ENCODE measurements at places on chromosomes 4 and X.
A peak's percentile ranks its signal among the peaks of the same experiment; 100 is the strongest.

DNA sequence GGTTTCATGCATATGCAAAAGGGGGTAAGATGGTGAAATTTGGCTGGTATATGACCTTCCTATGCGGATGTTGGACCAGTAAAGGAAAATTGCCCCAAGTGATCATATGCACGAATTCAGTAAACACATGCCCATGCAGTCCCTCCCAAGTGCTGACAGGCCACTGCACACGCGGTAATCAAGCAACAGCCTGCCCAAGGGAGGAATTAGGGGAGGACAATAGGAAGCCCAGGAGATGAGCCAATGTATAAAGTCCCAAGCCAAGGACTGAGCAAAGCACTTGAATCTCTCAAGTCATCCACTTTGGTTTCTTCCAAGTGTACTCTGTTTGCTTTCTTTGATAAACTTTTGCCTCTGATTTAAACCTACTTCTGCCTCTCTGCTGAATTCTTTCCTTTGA, 21.1 kb downstream of the MAGEB16 start:
- DNase-seq, result no peak

- peak; percentile 21 for DNase-seq
Measured at GRCh38 chr4:174281182-174281737, 2.2 kb downstream of the FBXO8 start.

DNA sequence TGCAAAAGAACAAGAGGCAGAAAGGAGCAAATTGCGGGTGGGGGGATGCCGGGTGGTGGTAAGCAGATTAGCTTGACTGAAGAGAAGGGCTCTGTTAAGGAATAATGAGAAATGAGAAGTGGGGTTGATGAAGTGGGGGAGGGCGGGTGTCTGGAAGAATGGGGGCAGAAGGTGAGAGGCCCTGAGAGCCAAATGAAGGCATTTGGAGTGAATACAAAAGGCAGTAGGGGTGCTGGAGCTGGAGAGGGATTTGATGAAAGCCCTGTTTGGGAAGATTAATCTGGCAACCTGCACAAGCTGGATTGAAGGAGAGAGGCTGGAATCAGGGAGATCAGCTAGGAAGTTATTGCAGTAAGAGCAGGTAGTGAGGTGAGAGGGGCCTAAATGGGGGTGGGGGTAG, 82.1 kb downstream of the GUCY2F start:
- DNase-seq, result no peak

- no peak for DNase-seq
Measured at GRCh38 chrX:57900975-57901374, 9.3 kb downstream of the ZXDA start.

- no peak for DNase-seq
Measured at GRCh38 chr4:8310306-8310705, 40.8 kb downstream of the HTRA3 start.

DNA sequence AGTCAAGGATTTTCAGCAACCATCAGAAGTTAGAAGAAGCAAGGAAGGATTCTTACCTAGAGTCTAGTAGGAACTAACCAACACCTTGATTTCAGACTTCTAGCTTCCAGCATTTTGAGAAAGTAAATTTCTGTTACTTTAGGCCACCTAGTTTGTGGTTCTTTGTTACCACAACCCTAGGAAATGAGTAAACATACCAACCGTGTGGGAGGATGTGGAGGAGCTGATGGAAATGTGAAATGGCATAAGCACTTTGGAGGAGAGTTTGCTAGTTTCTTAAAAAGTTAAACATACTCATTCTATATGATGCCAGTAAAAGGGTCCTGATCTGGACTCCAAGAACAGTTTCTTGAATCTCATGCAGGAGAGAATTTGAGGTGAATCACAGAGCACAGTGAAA, 679.4 kb downstream of the PDHA2 start:
- DNase-seq, result no peak

DNA sequence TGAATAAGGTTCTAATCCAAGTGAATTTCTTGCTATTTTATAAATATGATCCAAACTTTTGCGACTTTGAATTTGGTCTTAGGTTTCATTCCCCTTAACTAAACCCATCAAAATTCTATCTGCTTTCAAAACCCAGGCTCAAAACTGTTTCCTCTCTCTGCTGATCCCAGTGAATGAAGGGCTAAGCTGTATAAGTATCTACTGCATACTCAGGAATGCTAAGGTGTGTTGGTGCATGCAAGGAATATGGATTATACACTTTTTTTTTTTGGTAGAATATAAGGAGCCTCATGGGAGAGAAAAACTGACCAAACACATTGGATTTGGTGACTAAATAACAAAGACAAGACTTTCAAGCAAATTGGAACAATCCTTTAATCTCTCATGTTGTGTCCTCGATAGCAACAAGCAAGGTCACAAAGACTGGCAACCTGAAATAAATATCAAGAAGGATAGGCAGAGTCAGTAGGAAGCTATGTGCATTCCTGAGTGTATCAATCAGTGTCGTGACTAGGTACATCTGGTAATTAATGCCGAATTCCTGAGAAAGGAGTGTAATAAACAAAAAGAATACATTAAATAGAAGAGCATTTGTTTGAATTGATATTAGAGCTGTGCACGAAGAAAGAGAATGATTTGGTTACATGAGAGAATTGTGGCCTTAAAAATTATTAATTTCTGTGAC, 74.3 kb upstream of the KCTD8 start:
- no peak for DNase-seq

- DNase-seq, result no peak
Measured at GRCh38 chrX:149717803-149718202, 5.9 kb downstream of the MAGEA11 start.

DNA sequence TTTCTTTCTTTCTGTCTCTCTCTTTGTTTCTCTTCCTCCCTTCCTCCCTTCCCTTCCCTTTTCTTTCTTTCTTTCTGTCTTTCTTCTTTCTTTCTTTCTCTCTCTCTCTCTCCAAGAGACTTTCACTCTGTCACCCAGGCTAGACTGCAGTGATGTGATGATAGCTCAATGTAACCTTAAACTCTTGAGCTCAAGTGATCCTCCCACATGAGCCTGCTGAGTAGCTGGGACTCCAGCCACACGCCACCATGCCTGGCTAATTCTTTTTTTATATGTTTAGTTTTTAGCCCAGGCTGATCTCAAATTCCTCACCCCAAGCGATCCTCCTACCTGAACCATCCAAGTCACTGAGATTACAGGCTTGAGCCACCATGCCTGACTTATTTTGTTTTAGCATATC, 64.3 kb upstream of the EMCN start:
- no peak for DNase-seq

- DNase-seq, result no peak
Measured at GRCh38 chr4:128800701-128801284, 8.7 kb upstream of the JADE1 start.

GRCh38 chr4:136078976-136079375, 1453.3 kb downstream of the PCDH18 start:
- peak; percentile 17 for DNase-seq

- DNase-seq, result no peak
Measured at GRCh38 chr4:54745031-54745770, 87.4 kb downstream of the KIT start.

DNA sequence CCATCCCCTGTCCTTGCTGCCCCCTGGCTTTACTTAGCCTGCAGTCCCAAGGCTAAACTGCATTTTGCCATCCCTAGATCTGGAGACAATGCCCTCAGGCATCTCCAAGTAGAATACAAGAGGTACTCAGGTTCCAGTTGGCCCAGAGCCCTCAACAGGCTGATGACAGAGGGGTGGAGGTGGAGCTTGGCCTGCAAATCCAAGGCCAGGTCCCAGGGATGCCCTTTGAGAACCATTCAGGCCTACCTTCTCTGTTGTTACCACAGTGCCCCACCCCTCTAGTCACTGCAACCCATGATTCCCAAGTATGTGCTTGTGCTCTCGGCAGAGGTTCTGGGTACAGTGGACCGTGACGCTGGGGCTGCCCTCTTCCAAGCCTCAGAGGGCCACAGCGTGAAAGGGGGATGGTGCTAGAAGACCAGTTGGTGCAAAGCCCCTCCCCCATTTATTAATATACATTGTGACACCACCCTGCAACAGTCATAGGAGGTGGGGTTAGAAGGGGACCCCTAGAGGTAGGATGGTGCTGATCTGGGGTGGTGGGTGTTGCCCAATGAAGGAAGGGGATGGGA, 6.4 kb upstream of the UBA1 start:
- no peak for DNase-seq

DNA sequence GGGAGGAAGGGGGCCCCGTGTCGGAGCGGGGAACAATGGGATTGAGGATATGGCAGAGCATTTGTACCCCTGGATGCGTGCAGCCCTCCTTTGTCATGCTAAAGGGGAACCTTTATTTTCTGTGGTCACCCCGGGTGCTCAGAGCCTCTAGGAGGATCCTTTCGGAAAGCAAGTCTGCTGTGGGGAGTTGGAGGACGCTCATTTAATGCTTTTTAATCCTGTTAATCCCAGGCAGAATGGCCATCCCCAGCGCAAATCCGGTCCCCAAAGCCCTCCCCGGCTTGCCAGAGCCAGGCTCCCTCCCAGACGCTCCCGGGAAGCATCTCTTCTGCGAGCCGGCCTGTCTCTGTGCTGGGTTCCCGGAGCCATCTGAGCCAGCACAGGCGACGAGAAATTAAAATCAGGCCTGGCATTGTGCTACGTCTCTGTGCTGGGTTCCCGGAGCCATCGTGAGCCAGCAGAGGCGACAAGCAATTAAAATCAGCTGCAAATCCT, 113.2 kb upstream of the PPP2R3B start:
- no peak for DNase-seq

DNA sequence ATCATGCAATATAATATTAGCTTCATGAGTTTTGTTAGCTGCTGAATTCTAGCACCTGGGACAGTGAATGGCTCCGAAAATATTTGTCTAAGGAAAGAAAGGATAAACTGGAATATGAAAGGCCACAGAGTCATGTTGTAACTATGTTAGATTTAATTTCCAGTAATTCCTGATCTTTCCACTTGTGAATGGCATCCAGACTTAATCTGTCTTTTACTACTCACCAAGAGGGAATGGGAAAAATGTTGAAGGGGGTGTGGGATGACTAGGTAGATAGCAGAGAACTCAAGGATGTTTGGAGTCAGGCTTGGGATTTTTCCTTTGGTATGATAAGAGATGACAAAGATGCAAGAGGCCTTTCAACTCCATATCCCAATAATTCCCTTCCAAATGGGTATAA, 9.4 kb downstream of the ADH6 start:
- no peak for DNase-seq

DNA sequence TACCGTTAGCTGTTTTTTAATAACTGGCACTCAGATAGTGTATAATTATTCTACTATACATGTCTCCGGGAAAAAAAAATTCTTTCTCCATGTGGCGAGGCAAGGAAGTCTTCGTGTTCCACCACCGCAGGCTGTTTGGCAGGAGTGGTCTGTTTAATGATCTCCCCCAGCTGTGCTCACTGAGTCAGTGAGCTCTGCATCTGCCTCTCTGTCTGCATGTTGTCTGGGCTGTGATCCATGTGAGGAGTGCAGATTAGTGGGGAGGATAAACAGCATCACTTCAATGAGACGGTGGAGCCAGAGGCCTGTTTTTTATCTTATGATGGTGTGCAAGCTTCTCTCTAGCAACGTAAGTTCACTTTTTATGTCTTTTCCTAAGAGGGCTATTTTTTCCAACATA, 69.8 kb downstream of the RPS3A start:
- DNase-seq, result peak; percentile 75

DNA sequence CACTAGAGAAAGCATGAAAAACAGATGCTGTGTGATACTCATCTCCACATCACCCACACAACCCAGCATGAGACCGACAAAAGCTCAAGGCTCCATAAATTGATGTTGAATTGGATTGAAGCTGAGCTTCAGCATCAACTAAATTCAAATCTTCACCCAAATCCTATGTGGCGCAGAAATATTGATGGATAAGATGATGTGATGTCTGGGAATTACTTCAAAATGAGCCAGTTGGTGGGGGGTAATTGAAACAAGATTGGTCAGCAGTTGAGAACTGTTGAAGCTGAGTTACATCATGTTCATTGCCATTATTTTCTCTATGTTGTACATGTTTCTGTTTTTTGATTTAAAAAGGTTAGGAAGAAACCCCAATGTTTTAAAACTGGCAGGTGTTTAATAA, 166.5 kb upstream of the STS start:
- DNase-seq, result no peak

DNA sequence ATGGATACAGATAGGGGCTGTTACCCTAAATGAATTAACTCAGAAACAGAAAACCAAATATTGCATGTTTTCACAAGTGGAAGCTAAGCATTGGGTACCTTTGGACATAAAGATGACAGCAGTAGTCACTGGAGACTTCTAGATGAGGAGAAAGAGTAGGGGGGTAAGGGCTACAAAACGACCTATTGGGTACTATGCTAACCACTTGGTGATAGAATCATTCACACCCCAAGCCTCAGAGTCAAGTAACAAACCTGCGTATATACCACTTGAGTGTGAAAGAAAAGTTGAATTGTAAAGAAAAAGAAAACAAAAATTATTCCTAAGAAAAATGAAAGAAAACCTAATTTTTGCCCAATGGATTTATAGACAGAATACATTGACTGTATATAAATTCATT, 7.7 kb upstream of the ARAP2 start:
- no peak for DNase-seq

GRCh38 chrX:132077414-132077813, 50.4 kb downstream of the FRMD7 start:
- DNase-seq, result no peak

DNA sequence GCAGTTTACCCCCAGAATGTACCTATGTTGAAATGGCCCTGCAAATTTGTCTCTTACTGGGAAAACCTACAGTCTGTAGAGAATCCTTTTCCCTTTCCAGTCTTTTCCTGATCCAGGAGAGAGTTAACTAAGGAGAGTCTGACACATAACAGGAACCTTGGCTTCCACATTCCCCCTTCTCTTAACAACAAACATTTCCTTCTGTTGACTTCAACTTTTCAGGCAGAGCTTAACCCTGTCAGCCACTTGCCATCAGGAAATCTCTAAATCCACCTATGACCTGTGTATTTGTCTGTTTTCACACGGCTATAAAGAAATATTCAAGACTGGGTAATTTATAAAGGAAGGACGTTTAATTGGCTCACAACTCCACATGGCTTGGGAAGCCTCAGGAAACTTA, 45.6 kb upstream of the GPR78 start:
- no peak for DNase-seq

DNA sequence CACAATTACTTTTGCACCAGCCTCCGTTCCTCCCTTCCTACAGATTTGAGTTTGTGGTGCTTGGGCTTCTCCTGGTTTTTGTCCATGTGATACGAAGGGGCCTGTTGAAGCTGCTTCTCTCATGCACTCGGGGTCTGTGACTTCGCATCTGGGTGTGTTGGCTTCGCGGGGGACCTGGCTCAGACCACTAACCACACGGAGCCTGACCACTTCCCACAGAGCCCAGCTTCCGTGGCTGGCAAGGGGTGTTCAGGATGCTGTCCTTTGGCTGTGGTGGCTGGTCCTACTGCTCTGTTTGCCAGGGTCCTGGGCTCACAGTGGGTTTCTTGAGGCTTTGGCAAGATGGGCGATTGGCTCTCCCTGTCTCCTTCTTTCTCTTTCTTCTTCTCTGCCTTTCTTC, 19.8 kb upstream of the XG start:
- no peak for DNase-seq

DNA sequence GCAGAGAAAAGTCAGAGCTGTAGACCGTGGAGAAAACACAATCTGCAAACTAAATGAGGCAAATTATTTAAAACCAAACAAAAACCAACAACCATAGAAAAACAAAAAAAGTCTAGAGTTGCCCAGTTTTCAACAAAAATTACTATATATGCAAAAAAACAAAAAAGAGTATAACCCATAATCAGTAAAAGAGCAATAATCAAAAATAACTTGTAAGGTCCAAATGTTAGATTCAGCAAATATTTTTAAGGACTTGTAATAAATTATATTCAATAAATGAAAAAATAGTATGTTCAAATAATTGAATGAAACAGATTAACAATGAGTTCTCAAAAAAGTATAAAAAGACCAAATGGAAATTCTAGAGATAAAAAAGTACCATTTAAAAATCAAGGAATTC, 130.5 kb downstream of the LRBA start:
- DNase-seq, result no peak

GRCh38 chr4:1216869-1217294, 32.0 kb downstream of the CTBP1 start:
- peak; percentile 21 for DNase-seq

All from NCI-H69 (cell line).